ENCODE measurements at places on chromosomes 2 and 18. TPM values are rescaled to one million over a fixed set of nuclear protein-coding genes. Genes with fewer than 3 reads are reported as not detected.

DNA sequence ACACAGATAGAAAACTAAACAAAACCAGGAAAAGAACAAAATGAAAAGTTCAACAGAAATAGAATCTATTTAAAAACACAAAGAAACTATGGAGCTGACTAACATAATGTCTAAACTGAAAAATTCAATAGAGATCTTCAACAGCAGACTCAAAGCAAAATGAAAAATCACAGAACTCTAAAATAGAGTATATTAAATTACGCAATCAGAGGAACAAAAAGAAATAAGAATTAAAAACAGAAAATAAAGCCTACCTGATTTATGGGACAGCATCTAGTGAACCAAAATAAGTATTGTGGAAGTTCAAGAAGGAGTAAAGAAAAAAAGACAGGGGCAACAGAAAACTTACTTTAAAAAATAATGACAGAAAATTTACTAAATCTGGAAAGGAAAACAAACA lies 152.1 kb upstream of the GALNT5 start:
- H3K27ac ChIP-seq: no peak overlapping the region
- DNase-seq: no peak
- no peak overlapping the region for H3K4me3 ChIP-seq
- no peaks in the 10 kb centered on the region for H3K4me1 ChIP-seq
- peaks cover 11% of the 10 kb centered on the region for H3K27me3 ChIP-seq

DNA sequence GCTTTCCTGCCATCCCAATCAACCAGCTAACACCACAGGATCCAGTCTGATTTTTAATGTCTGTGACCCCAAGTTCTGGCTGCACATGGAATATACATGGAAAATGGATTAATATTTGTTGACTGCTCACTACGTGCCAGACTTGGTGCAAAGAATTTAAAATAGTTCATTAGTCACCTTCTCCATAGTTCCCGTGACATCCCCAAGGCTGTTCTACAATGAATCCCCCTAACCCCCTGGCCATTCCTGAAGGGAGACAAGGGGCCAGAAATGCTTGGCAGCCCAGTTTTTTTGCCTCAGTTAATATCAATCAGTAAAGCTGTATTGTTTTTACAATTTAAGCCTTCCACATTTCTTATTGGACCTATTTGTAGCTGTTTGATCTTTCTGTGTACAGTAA lies 71.0 kb upstream of the ST3GAL5 start:
- no peak overlapping the region for H3K27ac ChIP-seq
- DNase-seq: no peak
- H3K36me3 ChIP-seq: peaks cover 2% of the 10 kb centered on the region
- H3K4me3 ChIP-seq: no peak overlapping the region
- no peaks in the 10 kb centered on the region for H3K4me1 ChIP-seq

- no peak overlapping the region for H3K27ac ChIP-seq
- H3K4me3 ChIP-seq: no peak overlapping the region
- no peaks in the 10 kb centered on the region for H3K27me3 ChIP-seq
- DNase-seq: no peak
- peaks cover 16% of the 10 kb centered on the region for H3K4me1 ChIP-seq
- H3K36me3 ChIP-seq: peaks cover 11% of the 10 kb centered on the region
Measured at GRCh38 chr2:127707890-127708648, 6.8 kb downstream of the SFT2D3 start.

- DNase-seq: no peak
- H3K36me3 ChIP-seq: peaks cover 50% of the 10 kb centered on the region
- no peaks in the 10 kb centered on the region for H3K27me3 ChIP-seq
- H3K4me1 ChIP-seq: peaks cover 34% of the 10 kb centered on the region
- H3K4me3 ChIP-seq: no peak overlapping the region
Measured at GRCh38 chr18:12321333-12321732, 13.3 kb downstream of the TUBB6 start.

DNA sequence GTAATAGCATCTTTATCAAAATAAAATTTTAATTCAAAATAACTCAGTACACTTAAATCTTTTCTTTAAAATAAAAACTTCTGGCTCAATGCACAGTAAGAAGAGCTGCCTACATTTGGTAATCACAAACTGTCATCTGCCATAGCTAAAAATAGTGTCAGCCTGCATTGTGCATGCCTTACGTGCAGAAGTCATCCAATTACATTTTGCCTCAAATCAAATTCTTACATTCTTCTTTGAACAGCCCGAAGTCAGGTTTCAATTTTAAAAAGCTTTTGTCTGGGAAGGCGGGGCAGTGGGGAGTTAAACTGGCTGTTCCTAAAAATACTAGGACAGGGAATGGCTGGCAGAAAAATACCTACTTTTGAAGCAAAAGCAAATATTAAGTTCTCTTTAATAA lies 51.1 kb downstream of the RTN4 start:
- H3K4me3 ChIP-seq: peak overlapping the region; percentile 79

DNA sequence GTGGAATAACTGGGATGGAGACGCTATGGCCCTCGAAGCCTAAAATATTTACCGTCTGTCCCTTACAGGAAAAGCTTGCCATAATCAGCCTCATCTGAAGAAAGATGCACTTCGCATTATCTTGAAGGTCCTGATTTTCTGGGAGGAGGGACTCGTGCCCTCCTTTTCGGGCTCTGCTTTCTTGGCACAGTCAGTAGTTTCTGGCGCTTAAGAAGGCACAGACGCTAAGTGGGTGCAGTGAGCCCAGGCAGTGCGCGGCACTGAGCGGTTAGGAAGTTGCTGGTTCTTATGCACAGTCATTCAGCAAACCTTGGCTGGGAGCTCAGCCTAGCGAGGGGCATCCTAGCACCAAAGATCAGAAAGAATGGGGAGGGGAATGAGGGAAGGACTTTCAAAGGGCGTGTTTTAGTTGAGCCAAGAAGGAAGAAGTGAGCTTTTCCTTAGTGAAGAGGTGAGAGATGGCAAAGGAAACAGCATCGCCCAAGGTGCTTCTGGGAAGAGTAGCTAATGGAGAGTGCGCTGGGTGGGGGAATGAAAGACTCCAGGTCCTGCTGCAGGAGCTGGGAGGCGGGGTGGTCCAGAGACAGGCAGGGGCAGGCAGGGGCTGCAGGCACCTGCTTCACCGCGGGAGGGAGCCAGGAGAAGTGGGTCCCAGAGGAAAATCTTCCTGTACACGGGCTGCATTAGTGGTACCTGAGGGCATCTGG lies 64.1 kb downstream of the ZCCHC2 start:
- no peak for DNase-seq
- H3K4me1 ChIP-seq: peaks cover 32% of the 10 kb centered on the region
- H3K27me3 ChIP-seq: peaks cover 10% of the 10 kb centered on the region
- no peaks in the 10 kb centered on the region for H3K36me3 ChIP-seq

- H3K4me1 ChIP-seq: no peaks in the 10 kb centered on the region
- no peak overlapping the region for H3K27ac ChIP-seq
- no peak overlapping the region for H3K4me3 ChIP-seq
- no peak for DNase-seq
- H3K27me3 ChIP-seq: peaks cover 12% of the 10 kb centered on the region
- no peaks in the 10 kb centered on the region for H3K36me3 ChIP-seq
Measured at GRCh38 chr2:113178891-113179290, 5.1 kb downstream of the PSD4 start.

- no peaks in the 10 kb centered on the region for H3K4me1 ChIP-seq
- no peaks in the 10 kb centered on the region for H3K27me3 ChIP-seq
- no peak overlapping the region for H3K27ac ChIP-seq
- no peak overlapping the region for H3K4me3 ChIP-seq
Measured at GRCh38 chr2:111139637-111140317, 19.1 kb downstream of the BCL2L11 start.

- no peak for DNase-seq
- peaks cover 15% of the 10 kb centered on the region for H3K4me1 ChIP-seq
- peaks cover 2% of the 10 kb centered on the region for H3K36me3 ChIP-seq
Measured at GRCh38 chr2:104849101-104849500, 4.8 kb upstream of the POU3F3 start.

GRCh38 chr2:199977984-199978415 lies 22.6 kb downstream of the MAIP1 start:
- H3K4me3 ChIP-seq: peak overlapping the region; percentile 68
- H3K4me1 ChIP-seq: peaks cover 31% of the 10 kb centered on the region
- no peaks in the 10 kb centered on the region for H3K36me3 ChIP-seq
- DNase-seq: peak; percentile 62
- no peaks in the 10 kb centered on the region for H3K27me3 ChIP-seq
- peak overlapping the region; percentile 53 for H3K27ac ChIP-seq

GRCh38 chr2:14756981-14757657 lies 124.6 kb downstream of the LRATD1 start:
- DNase-seq: peak; percentile 77
- H3K27me3 ChIP-seq: no peaks in the 10 kb centered on the region
- peaks cover 20% of the 10 kb centered on the region for H3K4me1 ChIP-seq
- no peaks in the 10 kb centered on the region for H3K36me3 ChIP-seq

DNA sequence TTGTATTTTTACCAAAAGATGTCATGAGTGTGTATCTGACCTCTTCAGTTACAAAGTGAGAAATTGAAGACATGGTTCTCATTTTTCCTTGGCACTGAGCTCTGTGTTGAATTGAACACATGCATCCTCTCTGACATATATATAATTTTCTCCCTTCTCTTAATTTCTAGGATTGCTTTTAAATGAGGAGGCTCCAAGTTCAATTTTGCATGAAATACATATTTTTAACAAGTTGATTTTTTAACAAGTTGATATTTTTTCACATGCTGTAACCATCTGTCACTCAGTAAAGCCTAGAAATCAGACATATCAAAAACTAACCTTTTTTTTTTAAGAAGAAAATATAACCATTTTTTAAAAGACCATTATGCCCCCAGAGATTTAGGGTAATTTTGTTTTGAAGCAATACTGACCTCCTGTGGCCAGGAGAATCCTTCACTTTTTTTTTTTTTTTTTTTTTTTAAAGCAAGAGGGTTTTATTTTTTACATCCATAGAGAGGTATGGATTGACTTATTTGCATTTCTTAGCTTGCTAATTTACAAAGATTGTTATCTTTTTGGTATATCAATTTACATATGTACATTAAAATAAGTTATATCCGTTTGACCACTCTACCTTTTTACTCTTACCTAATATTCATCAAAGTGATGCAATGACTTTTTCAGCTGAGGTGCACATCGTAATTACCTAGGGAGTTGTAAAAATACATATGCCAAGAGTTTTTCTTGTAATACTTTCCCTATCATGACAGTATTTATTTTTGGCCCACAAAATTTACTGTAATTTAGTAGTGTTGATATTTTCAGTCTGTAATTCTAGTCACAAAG lies 161.8 kb downstream of the SOCS6 start:
- peaks cover 20% of the 10 kb centered on the region for H3K4me1 ChIP-seq
- no peak overlapping the region for H3K27ac ChIP-seq
- H3K36me3 ChIP-seq: no peaks in the 10 kb centered on the region
- H3K27me3 ChIP-seq: peaks cover 2% of the 10 kb centered on the region
- H3K4me3 ChIP-seq: no peak overlapping the region
- no peak for DNase-seq

- no peak overlapping the region for H3K4me3 ChIP-seq
- no peak for DNase-seq
- no peaks in the 10 kb centered on the region for H3K4me1 ChIP-seq
Measured at GRCh38 chr18:50401888-50402287, 27.0 kb downstream of the SKA1 start.

DNA sequence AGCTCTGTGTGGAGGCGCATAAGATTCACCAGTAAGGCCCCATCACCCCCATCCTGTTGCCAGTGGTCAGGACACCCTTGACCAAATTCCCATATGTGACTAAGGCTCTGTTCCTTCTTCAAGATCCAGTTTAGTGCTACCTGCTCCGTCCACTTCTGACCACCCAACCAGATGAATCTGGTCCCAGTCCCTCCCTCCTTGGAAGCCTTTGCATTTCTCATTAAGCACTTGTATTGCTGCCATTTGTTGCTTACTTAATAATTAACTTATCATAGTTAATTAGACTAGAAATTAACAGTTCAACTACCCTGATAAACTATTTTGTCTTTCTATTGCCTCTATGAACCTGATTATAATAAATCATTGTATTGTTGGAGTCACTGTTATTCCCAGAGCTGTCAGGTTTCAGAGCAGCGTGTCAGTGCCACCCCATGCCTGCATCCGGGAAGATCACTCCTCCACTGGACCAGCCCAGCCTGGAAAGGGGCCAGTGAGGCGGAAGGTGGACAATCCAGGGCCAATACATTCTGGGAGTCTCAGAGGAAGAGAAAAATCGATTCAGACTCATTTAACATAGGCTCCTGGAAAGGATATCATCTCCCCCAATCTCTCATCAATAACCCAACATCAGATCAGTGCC lies 9.5 kb upstream of the NAT8 start:
- H3K4me3 ChIP-seq: no peak overlapping the region
- no peaks in the 10 kb centered on the region for H3K36me3 ChIP-seq
- H3K4me1 ChIP-seq: no peaks in the 10 kb centered on the region
- peaks cover 12% of the 10 kb centered on the region for H3K27me3 ChIP-seq

DNA sequence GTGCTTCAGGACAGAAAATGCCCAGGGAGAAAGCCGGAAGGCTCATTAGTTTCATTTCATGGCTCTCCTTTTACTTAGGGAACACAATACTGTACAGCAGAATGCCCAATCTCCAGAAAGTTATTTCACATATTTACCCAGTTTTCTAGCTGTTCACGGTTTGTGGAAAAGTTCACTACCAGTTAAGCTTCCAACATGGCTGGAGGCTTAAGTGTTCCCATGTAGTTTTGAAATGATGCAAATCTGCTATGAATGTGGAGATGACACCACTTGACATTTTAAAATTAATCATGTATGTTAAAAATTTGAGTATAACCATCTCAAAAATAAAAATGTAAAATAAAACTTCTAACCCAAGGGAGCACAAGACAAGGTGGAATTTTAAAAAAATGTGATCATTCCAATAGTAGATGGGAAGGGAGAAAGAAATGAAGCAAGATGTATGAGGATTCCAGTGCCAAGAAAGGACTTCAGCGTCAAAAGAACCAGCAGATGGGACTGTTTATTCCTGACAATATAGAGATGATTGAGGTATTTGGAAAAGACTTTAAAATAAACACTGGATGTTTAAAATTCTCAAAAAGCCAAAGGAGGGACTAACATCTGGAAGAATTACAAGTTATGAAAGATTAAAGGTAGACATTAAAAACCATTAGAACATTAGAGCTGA lies 60.9 kb upstream of the OSR1 start:
- H3K4me1 ChIP-seq: no peaks in the 10 kb centered on the region
- DNase-seq: no peak
- H3K27ac ChIP-seq: no peak overlapping the region
- no peaks in the 10 kb centered on the region for H3K36me3 ChIP-seq

Gene EPB41L3
- total RNA-seq: 11.3 TPM

Gene ASXL3
- not detected for total RNA-seq

Gene NFATC1
- total RNA-seq: 1.4 TPM

Gene GCG
- total RNA-seq: not detected

Gene UGT1A8
- total RNA-seq: not detected

Gene SAG
- total RNA-seq: not detected

All from HFFc6 (cell line).